IPS DF 6.9 (cell line): ENCODE measurements at places on chromosomes 6 and 20.
A peak's percentile ranks its signal among the peaks of the same experiment; 100 is the strongest.

GRCh38 chr6:137728386-137729349, 138.4 kb upstream of the TNFAIP3 start:
- H3K4me3 ChIP-seq: no peak overlapping the region
- no peak overlapping the region for H3K27ac ChIP-seq
- no peak for DNase-seq
- H3K27me3 ChIP-seq: no peaks in the 10 kb centered on the region
- no peaks in the 10 kb centered on the region for H3K36me3 ChIP-seq

- no peak overlapping the region for H3K27ac ChIP-seq
- H3K4me1 ChIP-seq: peaks cover 3% of the 10 kb centered on the region
- no peaks in the 10 kb centered on the region for H3K27me3 ChIP-seq
- peak; percentile 43 for DNase-seq
- peaks cover 43% of the 10 kb centered on the region for H3K36me3 ChIP-seq
Measured at GRCh38 chr20:37229357-37229756, 32.3 kb downstream of the GHRH start.

GRCh38 chr6:12958052-12958706, 241.6 kb downstream of the PHACTR1 start:
- no peak overlapping the region for H3K27ac ChIP-seq
- no peaks in the 10 kb centered on the region for H3K36me3 ChIP-seq
- H3K4me1 ChIP-seq: peaks cover 11% of the 10 kb centered on the region

DNA sequence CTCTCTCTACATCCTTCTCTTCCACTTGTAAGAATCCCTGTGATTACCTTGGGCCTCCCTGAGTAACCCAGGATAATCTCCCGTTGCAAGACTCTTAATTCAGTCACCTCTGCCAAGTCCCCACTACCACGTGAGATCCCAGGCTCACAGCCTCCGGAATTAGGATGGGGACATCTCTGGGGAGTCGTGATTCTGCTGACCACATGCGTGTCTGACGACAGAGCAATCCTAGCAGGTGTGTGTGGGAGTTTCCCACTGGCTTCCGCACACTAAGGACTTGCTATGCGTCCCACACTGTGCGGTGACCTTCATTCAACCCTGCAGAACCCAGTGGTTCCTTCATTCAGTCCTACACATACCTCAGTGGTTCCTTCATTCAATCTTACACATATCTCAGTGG, 11.9 kb downstream of the CDH4 start:
- H3K27me3 ChIP-seq: no peaks in the 10 kb centered on the region; the same call in 1 of the 2 replicates
- no peaks in the 10 kb centered on the region for H3K4me1 ChIP-seq
- H3K27ac ChIP-seq: no peak overlapping the region
- no peak for DNase-seq
- no peaks in the 10 kb centered on the region for H3K36me3 ChIP-seq

DNA sequence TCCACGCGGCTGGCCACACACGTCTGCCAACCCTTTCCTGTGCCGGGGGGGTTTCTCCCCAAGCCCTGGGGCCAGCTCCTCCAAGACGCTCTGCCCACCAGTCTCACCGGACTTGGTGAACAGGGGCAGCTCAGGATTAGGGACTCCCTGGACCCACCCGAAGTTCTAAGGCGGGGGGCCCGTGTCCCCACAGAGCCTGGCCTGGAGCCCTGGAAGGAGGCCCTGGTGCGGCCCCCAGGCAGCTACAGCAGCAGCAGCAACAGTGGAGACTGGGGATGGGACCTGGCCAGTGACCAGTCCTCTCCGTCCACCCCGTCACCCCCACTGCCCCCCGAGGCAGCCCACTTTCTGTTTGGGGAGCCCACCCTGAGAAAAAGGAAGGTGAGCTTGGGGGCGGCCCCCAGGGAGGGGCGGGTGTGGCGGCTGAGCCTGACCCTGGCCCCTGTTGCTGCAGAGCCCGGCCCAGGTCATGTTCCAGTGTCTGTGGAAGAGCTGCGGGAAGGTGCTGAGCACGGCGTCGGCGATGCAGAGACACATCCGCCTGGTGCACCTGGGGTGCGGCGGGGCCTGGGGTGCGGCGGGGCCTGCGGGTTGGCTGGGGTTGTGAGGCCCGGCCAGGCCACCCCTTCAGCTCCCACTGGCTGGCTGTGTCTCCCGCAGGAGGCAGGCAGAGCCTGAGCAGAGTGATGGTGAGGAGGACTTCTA, 2.3 kb downstream of the SLC2A4RG start:
- H3K27ac ChIP-seq: no peak overlapping the region
- DNase-seq: no peak
- H3K27me3 ChIP-seq: no peaks in the 10 kb centered on the region

- H3K4me3 ChIP-seq: no peak overlapping the region
- no peak overlapping the region for H3K27ac ChIP-seq
- H3K36me3 ChIP-seq: no peaks in the 10 kb centered on the region
- no peaks in the 10 kb centered on the region for H3K4me1 ChIP-seq
- no peaks in the 10 kb centered on the region for H3K27me3 ChIP-seq
Measured at GRCh38 chr20:64113796-64114355, 6.5 kb upstream of the NPBWR2 start.

DNA sequence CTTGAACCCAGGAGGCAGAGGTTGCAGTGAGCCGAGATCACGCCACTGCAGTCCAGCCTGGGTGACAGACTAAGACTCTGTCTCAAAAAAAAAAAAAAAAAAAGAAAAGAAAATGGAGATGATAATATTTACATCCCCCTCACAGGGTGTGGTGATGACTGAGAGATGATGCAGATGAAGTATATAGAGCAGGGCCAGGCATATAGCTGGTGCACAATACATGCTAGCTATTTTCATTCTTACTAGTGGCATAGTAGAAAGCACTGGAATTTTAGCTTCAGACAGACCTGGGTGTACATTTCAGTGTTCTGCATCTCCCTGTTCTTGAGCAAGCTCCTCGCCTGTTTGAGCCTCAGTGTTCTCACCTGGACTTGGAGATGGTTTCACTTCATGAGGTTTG, 36.9 kb downstream of the CEBPB start:
- no peak for DNase-seq
- H3K36me3 ChIP-seq: no peaks in the 10 kb centered on the region
- H3K27me3 ChIP-seq: no peaks in the 10 kb centered on the region

DNA sequence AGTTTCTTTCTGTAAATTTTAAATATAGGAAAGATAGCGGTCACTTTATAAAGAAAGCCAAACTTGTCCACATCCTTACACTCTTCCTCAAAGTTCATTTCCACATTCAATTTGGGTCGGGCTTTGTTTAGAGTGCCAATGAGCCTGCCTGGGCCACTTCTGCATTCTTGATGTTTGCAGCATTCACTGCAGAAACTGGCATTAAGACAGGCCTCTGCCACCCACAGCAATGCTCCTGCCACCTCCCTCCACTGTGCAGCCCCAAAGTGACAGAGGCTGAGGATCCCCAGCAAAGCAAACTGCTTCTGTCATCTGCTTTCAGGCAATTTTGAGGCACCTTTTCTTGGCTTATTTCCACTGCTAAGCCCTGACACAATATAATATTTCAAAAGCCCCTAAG, 61.2 kb downstream of the TNFAIP3 start:
- H3K4me3 ChIP-seq: no peak overlapping the region
- no peaks in the 10 kb centered on the region for H3K27me3 ChIP-seq
- no peak overlapping the region for H3K27ac ChIP-seq
- no peak for DNase-seq
- peaks cover 4% of the 10 kb centered on the region for H3K4me1 ChIP-seq

- H3K36me3 ChIP-seq: no peaks in the 10 kb centered on the region
- no peaks in the 10 kb centered on the region for H3K27me3 ChIP-seq
- H3K27ac ChIP-seq: no peak overlapping the region
- no peak for DNase-seq
- no peaks in the 10 kb centered on the region for H3K4me1 ChIP-seq
Measured at GRCh38 chr6:110786271-110786670, 29.0 kb downstream of the CDK19 start.

GRCh38 chr6:5439749-5440148, 178.4 kb downstream of the FARS2 start:
- no peaks in the 10 kb centered on the region for H3K36me3 ChIP-seq
- H3K27ac ChIP-seq: no peak overlapping the region
- no peaks in the 10 kb centered on the region for H3K27me3 ChIP-seq
- no peak overlapping the region for H3K4me3 ChIP-seq
- DNase-seq: no peak
- H3K4me1 ChIP-seq: peaks cover 1% of the 10 kb centered on the region; the same call in 1 of the 2 replicates

- no peaks in the 10 kb centered on the region for H3K27me3 ChIP-seq
- H3K36me3 ChIP-seq: no peaks in the 10 kb centered on the region
- H3K27ac ChIP-seq: no peak overlapping the region
- DNase-seq: no peak
Measured at GRCh38 chr20:29427201-29428060, 1830.0 kb upstream of the DEFB115 start.

DNA sequence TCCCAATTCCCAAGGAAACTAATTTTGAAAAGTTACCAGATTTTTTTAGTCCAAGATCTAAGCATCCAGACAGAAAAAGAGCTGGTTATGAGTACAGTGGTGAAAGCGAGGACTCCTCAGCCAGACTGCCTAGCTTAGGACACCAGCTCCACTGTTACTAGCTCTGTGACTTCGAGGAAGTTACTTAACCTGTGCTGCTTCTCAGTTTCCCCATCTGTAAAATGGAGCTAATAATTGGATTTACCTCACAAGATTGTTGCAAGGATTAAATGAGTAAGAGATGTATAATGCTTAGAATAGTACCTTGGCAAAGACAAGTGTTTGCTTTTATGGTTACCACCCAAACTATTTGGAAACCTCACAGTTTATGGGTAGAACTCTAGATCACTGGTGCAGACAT, 1.1 kb downstream of the NT5DC1 start:
- H3K27ac ChIP-seq: no peak overlapping the region
- 0 out of 2 replicates have a peak, but pooled peaks cover 1% of the 10 kb centered on the region for H3K4me1 ChIP-seq
- no peaks in the 10 kb centered on the region for H3K36me3 ChIP-seq
- no peaks in the 10 kb centered on the region for H3K27me3 ChIP-seq
- no peak for DNase-seq
- H3K4me3 ChIP-seq: peak overlapping the region; percentile 93; the same call in 1 of the 2 replicates

- no peak overlapping the region for H3K27ac ChIP-seq
- DNase-seq: no peak
- no peak overlapping the region for H3K4me3 ChIP-seq
Measured at GRCh38 chr6:37893257-37893656, 73.7 kb downstream of the ZFAND3 start.

DNA sequence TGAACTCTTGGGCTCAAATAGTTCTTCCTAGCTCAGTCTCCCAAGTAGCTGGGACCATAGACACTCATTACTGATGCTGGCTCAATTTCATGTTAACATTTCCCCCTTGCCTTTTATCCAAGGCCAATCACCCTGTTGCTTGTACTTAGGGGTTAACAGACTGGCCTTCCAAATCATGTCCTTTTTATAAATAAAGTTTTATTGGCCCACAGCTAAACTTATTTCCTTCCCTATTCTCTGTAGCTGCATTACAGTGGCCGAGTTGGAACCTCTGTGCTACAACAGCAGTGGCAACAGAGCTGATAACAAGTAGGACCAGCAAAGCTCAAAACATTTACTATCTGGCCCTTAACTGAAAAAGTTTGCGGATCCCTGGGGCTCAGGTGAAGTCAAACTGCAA, 109.8 kb downstream of the ZFP64 start:
- H3K4me1 ChIP-seq: no peaks in the 10 kb centered on the region
- no peak overlapping the region for H3K27ac ChIP-seq
- no peaks in the 10 kb centered on the region for H3K36me3 ChIP-seq
- H3K4me3 ChIP-seq: no peak overlapping the region
- H3K27me3 ChIP-seq: no peaks in the 10 kb centered on the region

GRCh38 chr6:90387383-90387775, 90.7 kb upstream of the BACH2 start:
- no peak overlapping the region for H3K4me3 ChIP-seq
- no peaks in the 10 kb centered on the region for H3K36me3 ChIP-seq
- no peak overlapping the region for H3K27ac ChIP-seq
- DNase-seq: no peak
- peaks cover 2% of the 10 kb centered on the region; the same call in 1 of the 2 replicates for H3K4me1 ChIP-seq

GRCh38 chr6:91476000-91476399, 889.1 kb upstream of the MAP3K7 start:
- no peak overlapping the region for H3K4me3 ChIP-seq
- no peaks in the 10 kb centered on the region for H3K27me3 ChIP-seq
- no peaks in the 10 kb centered on the region for H3K36me3 ChIP-seq
- no peaks in the 10 kb centered on the region for H3K4me1 ChIP-seq
- DNase-seq: no peak
- H3K27ac ChIP-seq: no peak overlapping the region

DNA sequence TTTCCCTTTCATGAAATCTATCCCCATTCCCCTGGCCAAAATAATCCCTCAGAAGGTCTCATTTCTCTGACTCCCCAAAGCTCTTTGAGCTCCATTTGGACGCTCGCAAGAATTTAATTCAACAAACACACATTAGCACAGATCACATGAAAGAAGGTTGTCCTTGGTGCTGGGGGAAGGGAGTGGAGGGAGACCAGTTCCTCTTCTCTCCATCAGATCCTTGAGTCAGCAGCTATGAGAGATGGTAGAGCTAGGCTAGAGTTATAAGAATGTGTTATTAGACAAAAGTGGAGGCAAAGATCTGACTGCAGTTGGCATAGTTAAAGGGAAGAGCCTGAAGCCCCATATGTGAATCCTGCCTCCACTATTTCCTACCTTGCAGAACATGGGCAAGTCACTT, 184.2 kb upstream of the CDYL start:
- H3K27me3 ChIP-seq: no peaks in the 10 kb centered on the region
- no peak for DNase-seq
- H3K4me1 ChIP-seq: no peaks in the 10 kb centered on the region
- no peak overlapping the region for H3K27ac ChIP-seq
- H3K36me3 ChIP-seq: no peaks in the 10 kb centered on the region

DNA sequence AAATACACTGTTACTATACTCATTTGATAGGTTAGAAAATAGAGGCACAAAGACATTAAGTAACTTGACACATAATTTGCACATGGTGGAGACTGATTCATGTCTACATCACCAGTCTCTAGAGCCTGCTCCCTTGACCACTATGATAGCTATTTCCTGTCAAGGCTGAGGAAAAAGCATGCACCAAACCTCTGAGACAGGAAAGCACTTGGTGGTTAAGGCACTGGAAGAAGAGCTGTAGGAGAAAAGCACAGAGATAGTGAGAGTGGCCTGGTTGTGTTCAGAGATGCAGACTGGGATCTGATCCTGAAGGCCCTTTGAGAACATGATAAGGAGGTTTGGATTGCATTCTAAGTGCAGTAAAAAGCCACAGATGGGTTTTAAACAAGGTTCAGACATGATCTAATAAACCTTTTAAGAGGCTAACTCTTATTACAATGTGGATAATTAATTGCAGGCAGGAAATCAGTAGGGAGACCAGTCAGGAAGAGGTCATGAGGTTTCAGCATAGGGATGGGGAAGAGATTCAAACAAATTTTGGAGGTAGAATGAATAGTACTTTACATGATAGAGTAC, 168.9 kb downstream of the PHF3 start:
- no peak overlapping the region for H3K27ac ChIP-seq
- H3K27me3 ChIP-seq: no peaks in the 10 kb centered on the region
- H3K4me3 ChIP-seq: no peak overlapping the region
- H3K4me1 ChIP-seq: no peaks in the 10 kb centered on the region
- no peak for DNase-seq
- no peaks in the 10 kb centered on the region for H3K36me3 ChIP-seq

- no peak for DNase-seq
- H3K36me3 ChIP-seq: no peaks in the 10 kb centered on the region
- no peak overlapping the region for H3K27ac ChIP-seq
- no peak overlapping the region; the same call in 1 of the 2 replicates for H3K4me3 ChIP-seq
- H3K27me3 ChIP-seq: no peaks in the 10 kb centered on the region
Measured at GRCh38 chr20:61370841-61371303, 118.8 kb downstream of the CDH4 start.

GRCh38 chr6:95865857-95866256, 149.9 kb upstream of the FUT9 start:
- DNase-seq: no peak
- no peaks in the 10 kb centered on the region for H3K27me3 ChIP-seq
- no peak overlapping the region for H3K4me3 ChIP-seq
- H3K36me3 ChIP-seq: no peaks in the 10 kb centered on the region
- no peak overlapping the region for H3K27ac ChIP-seq
- H3K4me1 ChIP-seq: no peaks in the 10 kb centered on the region
